ENCODE measurements at places on chromosomes 6 and 20.

DNA sequence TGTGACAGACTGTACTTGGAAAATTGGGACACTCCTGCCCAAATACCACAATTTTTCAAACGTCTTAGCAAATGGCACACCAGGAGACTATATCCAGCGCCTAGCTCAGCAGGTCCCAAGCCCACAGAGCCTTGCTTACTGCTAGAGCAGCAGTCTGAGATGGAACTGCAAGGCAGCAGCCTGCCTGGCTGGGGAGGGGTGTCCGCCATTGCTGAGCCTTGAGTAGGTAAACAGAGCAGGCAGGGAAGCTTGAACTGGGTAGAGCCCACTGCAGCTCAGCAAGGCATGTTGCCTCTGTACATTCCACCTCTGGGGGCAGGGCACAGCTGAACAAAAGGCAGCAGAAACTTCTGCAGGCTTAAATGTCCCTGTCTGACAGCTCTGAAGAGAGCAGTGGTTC is 1003.3 kb upstream of the MAP3K7 start:
- DNase-seq: no peak

GRCh38 chr6:41439524-41440418 is 104.4 kb downstream of the NCR2 start:
- no peak for DNase-seq

- DNase-seq: no peak
These were observed 309.1 kb downstream of the LMBRD1 start for GRCh38 chr6:69487688-69488087.

- no peak for DNase-seq
These were observed 37.0 kb downstream of the CDKAL1 start for GRCh38 chr6:20571261-20571660.

DNA sequence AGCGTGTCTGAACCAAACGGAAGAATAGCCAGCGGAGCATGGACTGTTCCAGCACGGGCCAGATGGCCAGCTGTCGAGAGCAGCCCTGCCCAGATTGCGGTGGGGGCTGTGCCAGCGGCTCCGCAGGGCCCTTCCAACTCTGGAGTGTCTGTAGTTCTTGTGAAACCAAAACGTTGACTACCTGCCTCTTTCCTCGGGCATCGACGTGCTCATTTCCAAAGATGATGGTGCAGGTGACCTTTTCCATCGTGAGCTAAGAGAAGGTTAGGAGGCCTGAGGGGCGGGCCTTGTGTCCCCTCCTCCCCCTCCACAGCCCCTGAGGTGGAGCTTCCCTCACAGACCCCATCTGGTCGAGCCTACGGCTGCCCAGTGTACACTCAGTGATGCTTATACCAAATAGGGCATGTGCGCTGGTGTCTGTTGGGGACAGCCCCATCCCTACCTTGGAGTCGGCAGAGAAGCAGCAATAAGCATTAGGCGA is 12.9 kb upstream of the C20orf144 start:
- no peak for DNase-seq
